ENCODE measurements at places on chromosomes 2 and 18. TPM values are rescaled to one million over a fixed set of nuclear protein-coding genes. Genes with fewer than 3 reads are reported as not detected.
A peak's percentile ranks its signal among the peaks of the same experiment; 100 is the strongest.

- H3K4me3 ChIP-seq: no peak overlapping the region
- no peaks in the 10 kb centered on the region for H3K27me3 ChIP-seq
- peak; percentile 74 for DNase-seq
- H3K27ac ChIP-seq: peak overlapping the region; percentile 95
Measured at GRCh38 chr2:28163028-28163427, 229.6 kb upstream of the FOSL2 start.

The FLACC1 gene
- total RNA-seq: 1.7 TPM

DNA sequence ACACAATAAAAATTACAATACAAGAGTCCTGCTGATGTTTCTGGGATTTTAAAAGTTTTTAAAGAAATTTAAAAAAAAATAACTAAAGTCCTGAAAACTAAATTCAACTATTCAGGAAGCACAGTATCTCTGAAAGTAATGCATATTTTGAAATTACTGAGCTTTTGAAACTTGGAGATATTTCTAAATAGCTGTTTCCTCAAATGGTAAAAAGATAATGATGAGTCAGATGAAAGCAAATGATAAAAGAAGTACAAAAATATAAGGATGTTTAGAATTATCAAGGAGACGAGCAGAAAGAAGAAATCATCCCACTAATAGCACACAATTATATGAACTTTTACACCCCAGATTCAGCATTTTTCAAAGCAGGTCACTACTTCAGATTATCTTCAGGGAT is 90.2 kb upstream of the SLC25A52 start:
- H3K27ac ChIP-seq: no peak overlapping the region
- H3K4me3 ChIP-seq: no peak overlapping the region
- no peak for DNase-seq
- no peaks in the 10 kb centered on the region for H3K4me1 ChIP-seq
- no peaks in the 10 kb centered on the region for H3K27me3 ChIP-seq
- H3K36me3 ChIP-seq: no peaks in the 10 kb centered on the region

The STPG4 gene
- 0.33 TPM for total RNA-seq

DNA sequence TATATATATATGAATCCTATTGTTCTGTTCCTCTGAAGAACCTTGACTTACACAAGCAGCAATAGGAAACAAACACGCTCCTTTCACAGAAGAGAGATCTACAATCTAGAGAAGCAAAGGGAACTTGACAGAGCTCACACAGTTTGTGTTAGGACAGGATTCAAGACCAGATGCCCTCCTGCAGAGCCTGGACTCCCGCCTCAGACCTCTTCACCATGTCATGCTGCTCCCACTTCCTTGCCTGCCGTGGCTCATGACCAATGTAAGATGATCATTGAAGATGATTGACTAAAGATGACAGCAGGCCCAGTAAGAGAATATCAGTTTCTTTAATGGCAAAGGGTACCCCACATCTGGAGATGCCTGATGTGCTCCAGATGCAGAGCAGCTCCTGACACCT is 111.2 kb upstream of the AGAP1 start:
- no peaks in the 10 kb centered on the region for H3K4me1 ChIP-seq
- H3K36me3 ChIP-seq: no peaks in the 10 kb centered on the region
- no peak overlapping the region for H3K4me3 ChIP-seq

- no peak overlapping the region for H3K4me3 ChIP-seq
- H3K27ac ChIP-seq: peak overlapping the region; percentile 24
- peaks cover 16% of the 10 kb centered on the region for H3K4me1 ChIP-seq
- peak; percentile 24 for DNase-seq
Measured at GRCh38 chr2:9333591-9334171, 89.6 kb downstream of the ITGB1BP1 start.

- no peak overlapping the region for H3K4me3 ChIP-seq
- no peak overlapping the region for H3K27ac ChIP-seq
- peaks cover 66% of the 10 kb centered on the region for H3K36me3 ChIP-seq
- H3K4me1 ChIP-seq: no peaks in the 10 kb centered on the region
- no peak for DNase-seq
Measured at GRCh38 chr2:232798187-232798586, 21.8 kb upstream of the KCNJ13 start.

GRCh38 chr18:21593540-21594257 is 6.8 kb downstream of the ESCO1 start:
- H3K4me1 ChIP-seq: peaks cover 16% of the 10 kb centered on the region
- DNase-seq: no peak
- no peak overlapping the region for H3K4me3 ChIP-seq
- no peak overlapping the region for H3K27ac ChIP-seq
- H3K27me3 ChIP-seq: no peaks in the 10 kb centered on the region

DNA sequence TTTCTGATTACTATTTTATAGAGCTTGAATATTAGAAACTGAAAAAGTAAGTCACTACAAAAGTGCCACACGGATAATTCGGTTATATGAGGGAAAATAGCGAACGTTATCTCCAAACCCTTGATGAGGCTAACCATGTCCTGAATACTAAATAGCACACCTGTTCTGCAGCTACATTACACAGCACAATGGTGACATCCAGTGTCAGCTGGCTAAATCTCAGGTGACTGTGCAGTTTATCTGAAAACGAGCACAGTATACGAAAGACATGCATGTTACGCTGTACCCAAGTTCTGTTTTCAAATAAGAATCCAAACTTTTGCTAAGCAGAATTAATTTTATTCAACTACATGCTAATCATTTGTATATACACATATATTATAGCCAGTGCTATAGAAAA is 9.0 kb downstream of the CCDC68 start:
- DNase-seq: no peak
- no peaks in the 10 kb centered on the region for H3K4me1 ChIP-seq
- no peak overlapping the region for H3K4me3 ChIP-seq
- H3K36me3 ChIP-seq: no peaks in the 10 kb centered on the region

The RBM43 gene
- 0.89 TPM for total RNA-seq

The SKOR2 gene
- not detected for total RNA-seq

GRCh38 chr18:73746101-73746500 is 401.5 kb downstream of the FBXO15 start:
- no peaks in the 10 kb centered on the region for H3K4me1 ChIP-seq
- H3K27ac ChIP-seq: no peak overlapping the region
- no peak for DNase-seq
- no peaks in the 10 kb centered on the region for H3K36me3 ChIP-seq
- H3K27me3 ChIP-seq: no peaks in the 10 kb centered on the region
- no peak overlapping the region for H3K4me3 ChIP-seq

DNA sequence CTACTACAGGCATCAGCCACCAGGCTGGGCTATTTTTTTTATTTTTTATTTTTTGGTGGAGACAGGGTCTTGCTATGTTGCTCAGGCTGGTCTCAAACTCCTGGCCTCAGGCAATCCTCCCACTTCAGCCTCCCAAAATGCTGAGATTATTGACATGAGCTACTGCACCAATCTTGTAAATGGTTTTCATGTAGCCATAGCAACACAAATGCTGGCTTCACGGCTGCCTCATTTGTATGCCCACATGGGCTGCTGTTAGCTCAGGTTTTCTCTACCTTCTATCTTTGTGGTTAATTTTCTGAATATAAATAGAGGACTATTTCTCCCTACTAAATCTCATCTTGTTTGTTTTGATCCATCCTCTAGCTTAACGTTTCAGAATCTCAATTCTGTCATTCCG is 58.2 kb downstream of the PLEKHM3 start:
- H3K27me3 ChIP-seq: no peaks in the 10 kb centered on the region
- H3K36me3 ChIP-seq: no peaks in the 10 kb centered on the region
- DNase-seq: no peak
- no peak overlapping the region for H3K4me3 ChIP-seq

- no peak for DNase-seq
- no peak overlapping the region for H3K4me3 ChIP-seq
- no peaks in the 10 kb centered on the region for H3K4me1 ChIP-seq
- H3K27me3 ChIP-seq: no peaks in the 10 kb centered on the region
- no peaks in the 10 kb centered on the region for H3K36me3 ChIP-seq
- no peak overlapping the region for H3K27ac ChIP-seq
Measured at GRCh38 chr2:205776720-205777119, 94.4 kb downstream of the NRP2 start.

DNA sequence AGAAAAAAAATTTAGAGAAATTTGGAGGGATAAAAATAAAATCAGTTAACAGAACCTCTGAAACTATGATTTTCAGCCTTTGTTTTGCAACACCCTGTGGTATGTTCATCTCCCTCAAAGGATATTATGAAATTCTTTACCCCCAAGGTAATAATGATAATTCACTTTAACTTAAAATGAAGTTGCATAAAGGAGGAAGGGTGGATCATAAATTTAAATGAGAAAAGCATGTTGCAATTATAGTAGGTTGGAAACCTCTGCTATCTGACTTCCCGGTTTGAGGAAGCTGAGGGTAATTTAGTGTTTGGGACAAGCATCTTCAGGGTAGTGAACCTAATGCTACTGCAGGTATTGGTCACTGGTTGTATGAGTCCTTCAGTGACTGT is 102.9 kb downstream of the BABAM2 start:
- no peaks in the 10 kb centered on the region for H3K27me3 ChIP-seq
- H3K36me3 ChIP-seq: no peaks in the 10 kb centered on the region
- no peak overlapping the region for H3K4me3 ChIP-seq

DNA sequence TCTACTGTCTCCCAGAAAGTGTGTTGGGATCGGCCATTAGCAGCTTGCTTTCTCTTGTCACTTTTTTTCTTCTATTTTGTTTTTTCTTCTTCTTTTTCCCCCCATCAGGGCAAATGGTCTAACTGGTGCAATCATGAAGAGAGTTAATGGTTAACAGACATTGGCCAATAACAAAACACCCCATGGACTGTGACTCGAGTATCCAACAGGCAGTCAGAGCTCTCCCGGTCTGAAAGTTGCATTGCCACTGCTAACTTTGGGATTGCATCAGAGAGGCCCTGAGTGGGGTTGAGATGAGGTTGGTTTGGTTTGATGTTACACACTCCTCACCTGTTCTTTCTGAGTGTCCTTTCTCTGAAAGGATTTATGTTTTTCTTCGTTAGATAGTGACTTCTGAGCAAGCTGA is 12.9 kb upstream of the SNORC start:
- H3K4me3 ChIP-seq: no peak overlapping the region
- H3K27me3 ChIP-seq: no peaks in the 10 kb centered on the region
- H3K27ac ChIP-seq: peak overlapping the region; percentile 70
- no peaks in the 10 kb centered on the region for H3K36me3 ChIP-seq
- peaks cover 44% of the 10 kb centered on the region for H3K4me1 ChIP-seq
- DNase-seq: no peak

The MBD5 gene
- total RNA-seq: 27.2 TPM

GRCh38 chr2:163641986-163642385 is 93.8 kb downstream of the FIGN start:
- H3K27ac ChIP-seq: no peak overlapping the region
- H3K4me1 ChIP-seq: no peaks in the 10 kb centered on the region
- no peaks in the 10 kb centered on the region for H3K27me3 ChIP-seq

DNA sequence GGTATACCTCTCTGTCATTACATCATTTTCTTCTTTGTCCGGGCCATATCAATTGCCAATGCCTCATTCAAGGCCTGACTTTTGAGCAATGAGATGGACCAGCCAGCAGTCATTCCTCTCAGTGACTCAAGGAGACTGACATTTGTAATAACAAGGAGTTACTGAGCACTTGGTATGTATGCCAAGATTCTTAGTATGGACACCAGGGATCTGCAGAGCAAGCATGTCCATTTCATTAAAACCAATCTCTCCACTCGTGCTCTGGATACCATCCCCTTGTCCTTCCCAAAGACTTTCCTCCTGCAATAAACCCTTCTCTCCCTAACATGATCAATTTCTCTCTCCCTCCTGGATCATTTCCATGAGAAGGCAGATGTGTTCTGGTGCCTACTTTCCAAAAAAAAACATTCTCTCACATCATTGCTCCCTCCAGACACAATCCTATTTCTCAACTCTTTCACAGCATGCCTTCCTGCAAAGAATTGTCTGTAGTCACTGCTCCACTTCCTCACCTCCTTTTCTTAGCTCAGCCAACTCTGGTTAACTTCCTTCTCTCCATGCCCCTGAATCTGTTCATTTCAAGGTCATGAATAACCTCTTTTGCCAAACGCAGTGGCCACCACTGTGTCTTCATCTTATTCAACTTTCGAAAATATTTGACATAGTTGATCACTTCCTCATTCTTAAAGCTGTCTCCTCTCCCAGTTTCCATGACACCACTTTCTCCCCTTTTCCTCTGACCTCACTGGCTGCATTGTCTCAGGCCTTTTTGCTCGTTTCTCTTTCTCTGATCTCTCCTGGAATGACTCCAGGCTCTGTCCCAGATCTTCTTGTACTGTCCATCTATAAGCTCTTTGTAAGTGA is 102.8 kb upstream of the CYP1B1 start:
- no peaks in the 10 kb centered on the region for H3K4me1 ChIP-seq
- peak; percentile 58 for DNase-seq
- no peaks in the 10 kb centered on the region for H3K36me3 ChIP-seq
- H3K27me3 ChIP-seq: no peaks in the 10 kb centered on the region
- H3K4me3 ChIP-seq: no peak overlapping the region

DNA sequence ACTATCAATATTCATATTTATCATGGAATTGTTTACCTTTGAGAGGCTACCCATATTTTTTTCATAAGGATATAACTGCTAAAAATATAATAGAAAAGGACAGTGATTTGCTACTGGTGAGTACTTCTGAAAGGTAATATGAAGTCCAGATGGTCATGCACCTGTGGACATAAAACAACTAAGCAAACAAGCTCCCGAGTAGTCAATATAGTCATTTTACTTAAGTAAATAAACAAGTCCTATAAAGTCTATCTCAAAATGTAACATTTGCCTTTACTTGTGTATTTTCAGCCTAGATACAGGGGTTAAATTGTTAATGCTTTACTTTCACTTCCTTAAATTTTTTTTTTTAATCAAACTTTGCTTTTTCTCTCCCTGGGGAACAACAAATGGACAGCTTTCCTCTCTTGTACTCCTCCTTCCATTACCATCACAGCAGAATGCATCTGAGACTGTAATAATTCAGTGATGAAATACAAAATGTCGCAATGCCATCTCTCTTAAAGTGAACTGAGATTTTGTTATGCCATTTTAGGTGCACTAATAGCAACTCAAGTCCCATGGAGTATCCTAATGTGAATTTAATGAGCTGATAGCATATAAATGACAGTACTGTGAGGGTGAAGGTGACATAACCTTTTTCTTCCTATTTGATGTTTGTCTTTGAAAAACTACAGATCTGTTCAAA is 1325.4 kb upstream of the ZEB2 start:
- DNase-seq: no peak
- no peak overlapping the region for H3K4me3 ChIP-seq
- no peaks in the 10 kb centered on the region for H3K27me3 ChIP-seq

GRCh38 chr18:67919316-67919715 is 402.8 kb upstream of the DSEL start:
- no peaks in the 10 kb centered on the region for H3K27me3 ChIP-seq
- no peaks in the 10 kb centered on the region for H3K36me3 ChIP-seq
- no peak overlapping the region for H3K27ac ChIP-seq
- no peak overlapping the region for H3K4me3 ChIP-seq

The BCL2L11 gene
- 4.8 TPM for total RNA-seq

- no peaks in the 10 kb centered on the region for H3K27me3 ChIP-seq
- H3K4me1 ChIP-seq: no peaks in the 10 kb centered on the region
- no peak overlapping the region for H3K27ac ChIP-seq
Measured at GRCh38 chr2:144678736-144679135, 158.8 kb upstream of the ZEB2 start.

- H3K27me3 ChIP-seq: no peaks in the 10 kb centered on the region
- H3K36me3 ChIP-seq: no peaks in the 10 kb centered on the region
- no peak for DNase-seq
- H3K4me3 ChIP-seq: no peak overlapping the region
- no peak overlapping the region for H3K27ac ChIP-seq
Measured at GRCh38 chr18:80171054-80171872, 62.2 kb downstream of the ADNP2 start.
